Fibroblast of upper back skin (primary cell): ENCODE measurements at places on chromosomes 2 and 18.

- no peak for DNase-seq
These were observed 21.6 kb upstream of the AGFG1 start for GRCh38 chr2:227450311-227450841.

DNA sequence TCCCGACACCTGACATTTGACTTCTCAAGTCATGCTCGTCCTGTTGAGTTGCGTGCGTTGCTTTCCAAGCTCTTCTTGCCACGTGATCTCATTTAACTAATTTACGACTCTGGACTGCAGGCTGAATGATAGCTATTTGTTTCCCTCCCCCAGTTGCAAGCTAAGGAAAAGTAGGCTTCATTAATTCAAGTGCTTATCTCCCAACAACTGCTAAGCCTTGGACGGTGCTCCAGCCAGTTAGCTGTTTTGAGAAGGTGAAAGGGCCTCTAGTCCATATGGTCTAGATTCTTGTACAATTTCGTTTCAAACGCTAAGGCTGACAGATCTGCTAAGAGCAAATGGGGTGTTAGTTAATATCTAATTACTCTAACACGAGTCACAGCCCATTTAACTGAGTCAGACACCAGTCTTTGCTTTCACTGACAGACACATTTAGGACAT lies 21.1 kb downstream of the GPR45 start:
- peak; percentile 12 for DNase-seq

DNA sequence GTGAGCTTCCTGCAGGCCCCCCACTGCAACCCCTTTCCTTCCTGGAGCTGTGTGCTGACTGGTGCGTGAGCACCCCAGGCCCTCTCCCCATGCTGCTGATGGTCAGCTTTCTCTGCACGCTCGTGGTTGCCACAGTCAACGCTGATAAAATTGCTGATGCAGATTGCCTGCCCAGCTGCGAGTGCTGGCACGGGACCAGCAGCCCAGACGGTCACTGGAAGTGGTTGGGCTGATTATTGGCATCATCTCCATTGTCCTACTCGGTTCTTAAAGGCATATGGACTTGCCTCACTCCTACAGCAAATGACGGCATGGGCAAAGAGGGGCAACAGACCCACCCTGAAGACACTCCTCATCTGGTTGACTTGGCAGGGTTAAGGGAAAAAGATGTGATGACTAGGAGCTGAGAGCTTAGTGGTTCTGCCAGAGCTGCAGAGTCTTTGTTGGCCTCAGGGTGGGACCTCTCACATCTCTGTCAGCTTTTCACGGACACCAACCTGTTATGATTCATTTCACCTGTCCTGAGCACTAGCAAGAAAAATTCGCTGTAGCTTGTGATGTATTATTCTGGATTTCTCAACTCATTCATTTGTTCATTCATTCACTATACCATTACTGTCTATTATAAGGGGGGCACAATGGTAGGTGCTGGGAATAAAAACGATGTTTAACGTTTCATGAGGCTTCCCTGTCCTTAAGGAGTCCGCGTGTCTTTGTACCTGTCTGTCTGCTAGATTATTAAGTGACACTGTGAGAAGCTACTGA lies 38.4 kb downstream of the PAX8 start:
- DNase-seq = peak; percentile 86

- DNase-seq = no peak
These were observed 149.7 kb downstream of the ST6GAL2 start for GRCh38 chr2:106736221-106736620.

- no peak for DNase-seq
These were observed 5.5 kb downstream of the DGKD start for GRCh38 chr2:233359823-233360222.

GRCh38 chr2:64233376-64233922 lies 89.2 kb upstream of the PELI1 start:
- DNase-seq = no peak

- DNase-seq = no peak
These were observed 169.6 kb upstream of the EPHA4 start for GRCh38 chr2:221741496-221742211.

- DNase-seq = peak; percentile 51
These were observed at the start of gene SDC1 for GRCh38 chr2:20224716-20225293. SDC1 (minus strand) TSS chr2:20225130; CDS start chr2:20224867, 263 bp downstream.

- peak; percentile 16 for DNase-seq
These were observed 58.8 kb downstream of the BAZ2B start for GRCh38 chr2:159557437-159558034.

DNA sequence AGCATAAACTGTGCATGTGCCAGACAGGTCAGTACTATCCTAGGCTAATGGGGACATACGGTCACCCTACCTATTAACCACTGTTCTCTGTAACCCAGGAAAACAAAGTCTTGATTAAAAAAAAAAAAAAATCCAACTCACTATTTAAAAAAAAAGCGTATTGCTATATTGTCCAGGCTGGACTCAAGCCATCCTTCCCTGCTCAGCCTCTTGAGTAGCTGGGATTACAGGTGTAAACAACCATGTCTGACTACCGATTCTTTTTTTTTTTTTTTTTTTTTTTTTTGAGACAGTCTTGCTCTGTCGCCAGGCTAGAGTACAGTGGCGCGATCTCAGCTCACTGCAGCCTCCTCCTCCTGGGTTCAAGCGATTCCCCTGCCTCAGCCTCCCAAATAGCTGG lies 11.6 kb downstream of the ATAD2B start:
- no peak for DNase-seq

DNA sequence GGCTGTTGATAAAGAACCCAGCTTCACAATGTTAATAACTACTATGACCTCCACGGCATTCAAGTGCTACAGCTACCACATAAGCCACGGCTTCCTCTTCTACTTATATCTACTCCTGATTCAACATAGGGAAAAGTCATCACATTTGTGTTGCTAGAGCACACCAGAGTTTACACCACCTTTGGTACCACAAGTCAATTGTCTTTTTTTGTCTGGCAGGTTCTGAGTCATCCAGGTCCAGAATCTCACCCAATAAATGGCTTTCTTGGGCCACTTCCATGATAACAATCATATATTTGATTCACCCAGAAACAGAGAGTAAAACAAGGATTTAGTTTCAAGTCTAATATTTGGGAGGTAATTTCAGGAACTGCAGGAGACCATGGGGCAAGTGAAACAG lies 480.2 kb downstream of the TMX3 start:
- DNase-seq = no peak

DNA sequence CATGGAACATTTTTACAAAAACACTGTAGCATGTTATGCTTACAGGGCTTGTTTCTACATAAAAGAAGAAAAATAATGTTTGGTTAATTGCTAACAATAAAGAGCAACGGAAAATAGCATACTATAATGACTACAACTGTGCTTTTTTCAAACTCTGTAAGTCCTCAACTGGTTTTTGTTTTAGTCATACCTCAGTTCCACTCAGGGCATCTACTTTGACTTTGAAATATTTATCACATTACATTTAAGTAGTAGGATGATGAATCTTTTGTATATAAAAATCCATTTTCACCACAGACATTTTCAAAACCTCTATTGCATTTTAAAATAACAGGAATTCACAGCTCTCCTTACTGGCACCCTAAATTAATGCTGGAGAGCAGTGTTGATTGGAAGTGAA lies 8.3 kb downstream of the SATB2 start:
- no peak for DNase-seq

DNA sequence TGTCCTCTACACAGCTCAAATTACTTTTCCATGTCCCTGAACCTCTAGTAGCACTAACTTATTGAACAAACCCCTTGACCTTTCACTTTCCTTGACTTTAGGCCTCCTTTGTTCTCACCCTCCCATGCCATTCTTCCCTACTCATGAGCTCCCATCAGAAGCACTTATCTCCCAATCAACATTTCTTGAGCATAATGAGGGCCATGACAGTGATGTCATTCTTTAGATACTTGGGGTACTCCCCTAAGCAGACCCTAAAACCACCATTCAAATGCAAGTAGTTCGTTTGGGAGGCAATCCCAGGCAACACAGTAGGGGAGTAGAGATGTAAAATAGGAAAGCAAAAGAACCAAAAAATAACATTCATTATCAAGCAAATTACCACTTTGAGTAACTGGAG lies 115.9 kb upstream of the ARHGAP28 start:
- DNase-seq = no peak

DNA sequence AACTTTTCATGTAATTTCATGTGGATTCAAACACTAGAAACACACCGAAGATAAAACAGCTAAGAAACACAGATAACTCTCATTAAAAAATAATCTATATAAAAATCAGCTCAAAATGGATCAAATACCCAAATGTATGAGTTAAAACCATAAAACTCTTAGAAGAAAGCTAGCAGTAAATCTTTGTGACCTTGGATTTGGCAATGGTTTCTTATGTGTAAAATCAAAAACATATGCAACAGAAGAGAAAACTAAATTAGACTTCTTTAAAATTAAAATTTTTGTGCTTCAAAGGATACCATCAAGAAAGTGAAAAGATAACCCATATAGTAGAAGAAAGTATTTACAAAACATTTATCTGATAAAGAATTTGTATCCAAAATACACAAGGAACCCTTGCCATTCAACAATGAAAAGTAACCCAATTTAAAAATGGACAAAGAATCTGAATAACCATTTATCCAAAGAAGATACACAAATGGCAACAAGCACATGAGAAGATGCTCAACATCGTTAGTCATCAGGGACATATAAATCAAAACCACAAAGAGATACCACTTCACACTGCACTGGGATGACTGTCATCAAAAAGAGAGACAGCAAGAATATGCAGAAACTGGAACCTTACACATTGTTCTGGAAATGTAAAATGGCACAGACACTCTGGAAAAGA lies 27.5 kb downstream of the GAREM1 start:
- no peak for DNase-seq

GRCh38 chr2:177723235-177723634 lies 330.7 kb downstream of the AGPS start:
- no peak for DNase-seq

- DNase-seq = no peak
These were observed 59.4 kb downstream of the LIPG start for GRCh38 chr18:49621301-49621700.

GRCh38 chr2:181264441-181264840 lies 192.7 kb upstream of the ITGA4 start:
- peak; percentile 73 for DNase-seq

DNA sequence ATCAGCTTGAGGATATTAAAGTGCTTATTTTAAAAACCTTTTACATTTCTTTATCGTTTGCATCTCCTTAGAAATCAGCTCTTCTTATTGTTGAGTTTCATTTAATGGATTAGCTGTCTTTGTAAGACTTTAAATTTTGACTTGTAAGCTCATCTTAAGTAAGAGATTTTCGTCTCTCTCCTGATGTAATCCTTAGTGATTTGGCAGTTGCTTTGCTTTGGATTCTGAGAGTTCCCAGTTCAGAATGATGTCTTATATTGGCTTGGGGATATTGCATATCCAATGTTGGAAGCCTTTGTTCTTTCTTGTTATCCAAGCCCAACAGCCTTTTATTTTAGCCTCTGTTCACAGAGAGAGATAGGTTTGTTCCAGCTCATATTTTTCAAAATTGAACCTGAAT lies 212.1 kb downstream of the ARL6IP6 start:
- DNase-seq = no peak

DNA sequence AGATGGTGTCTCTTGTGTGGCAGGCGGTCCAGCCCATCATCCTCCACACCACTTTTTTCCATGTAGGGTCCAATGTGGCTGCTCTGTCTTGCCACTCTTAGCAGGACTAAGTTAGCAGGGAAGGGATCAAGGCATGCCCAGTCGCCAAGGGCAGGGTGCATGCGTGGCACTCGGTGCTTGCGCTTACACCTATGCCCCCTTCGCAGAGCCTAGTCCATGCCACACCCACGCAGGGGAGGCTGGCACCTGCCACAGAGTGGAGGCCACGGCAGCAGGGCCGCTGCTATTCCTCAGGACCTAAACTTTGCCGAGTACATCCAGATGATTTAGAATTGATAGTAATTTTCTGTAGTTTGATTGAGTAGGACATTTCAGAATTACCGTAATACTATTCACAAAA lies 59.5 kb downstream of the RALBP1 start:
- DNase-seq = no peak

- no peak for DNase-seq
These were observed 27.7 kb downstream of the TMEM182 start for GRCh38 chr2:102789349-102790090.

DNA sequence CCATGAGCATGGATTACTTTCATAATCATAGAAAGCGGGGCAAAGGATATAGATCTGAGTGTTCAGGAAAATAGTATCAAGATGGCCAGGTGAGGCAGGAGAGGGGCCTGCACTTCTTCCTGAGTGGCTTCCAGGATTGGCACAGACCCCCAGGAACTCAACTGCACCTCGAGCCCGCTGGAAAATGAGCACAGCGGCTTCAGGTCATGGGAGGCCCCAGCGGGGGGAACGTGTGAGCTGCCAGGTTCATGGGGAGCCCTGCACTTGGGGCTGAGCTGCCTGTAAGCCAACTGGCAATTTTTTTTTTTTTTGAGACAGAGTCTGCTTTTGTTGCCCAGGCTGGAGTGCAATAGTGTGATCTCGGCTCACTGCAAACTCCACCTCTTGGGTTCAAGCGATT lies 81.5 kb upstream of the ODC1 start:
- DNase-seq = no peak
